ENCODE measurements at places on chromosomes 1 and 21.
A peak's percentile ranks its signal among the peaks of the same experiment; 100 is the strongest.

DNA sequence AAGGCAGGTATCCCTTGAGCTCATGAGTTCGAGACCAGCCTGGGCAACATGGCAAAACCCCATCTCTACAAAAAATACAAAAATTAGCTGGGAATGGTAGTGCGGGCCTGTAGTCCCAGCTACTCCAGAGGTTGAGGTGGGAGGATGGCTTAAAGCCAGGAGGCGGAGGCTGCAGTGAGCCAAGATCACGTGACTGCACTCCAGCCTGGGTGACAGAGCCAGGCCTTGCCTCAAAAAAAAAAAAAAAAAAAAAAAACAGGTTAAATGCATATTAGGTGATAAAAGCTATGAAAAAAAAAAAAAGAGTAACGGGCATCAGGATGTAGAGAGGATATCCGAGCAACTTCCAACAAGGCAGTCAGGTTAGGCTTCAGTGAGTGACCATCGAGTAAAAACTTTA lies 2.8 kb upstream of the SRRM1 start:
- no peak for DNase-seq

DNA sequence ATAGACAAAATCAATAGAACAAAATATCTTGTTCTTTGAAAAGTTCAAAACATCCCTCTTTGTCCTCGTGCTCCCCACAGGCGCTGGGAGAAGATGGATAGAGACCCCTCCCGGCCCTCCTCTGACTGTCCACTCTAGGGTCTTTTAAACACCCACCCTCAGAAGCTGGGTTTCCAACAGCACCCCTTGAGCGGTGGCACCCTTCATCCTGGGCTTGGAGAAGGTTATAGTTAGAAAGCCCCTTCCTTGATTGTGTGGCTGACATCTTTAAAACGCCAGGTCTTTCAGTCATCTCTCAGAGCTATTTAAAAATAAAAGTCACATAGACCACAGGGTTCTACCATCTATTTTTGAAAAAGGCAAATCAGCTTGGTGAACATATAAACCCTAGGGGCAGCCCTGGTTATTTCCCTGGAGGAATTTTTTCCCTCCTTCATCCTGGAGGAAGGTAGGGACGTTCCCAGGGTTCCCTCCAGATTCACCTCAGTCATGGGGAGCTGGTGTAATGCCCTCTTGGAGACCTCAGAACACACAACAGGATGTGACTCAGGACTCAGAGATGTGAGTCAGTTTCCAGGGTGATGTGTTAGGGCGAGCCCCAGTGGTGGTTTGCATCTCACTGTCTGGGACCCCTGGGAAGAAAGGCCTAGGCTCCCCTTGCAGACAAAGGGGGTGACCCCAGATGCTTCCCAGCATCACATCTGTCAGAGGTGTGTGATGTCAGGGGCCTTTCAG lies 138.5 kb downstream of the CLIC6 start:
- DNase-seq, result peak; percentile 76

DNA sequence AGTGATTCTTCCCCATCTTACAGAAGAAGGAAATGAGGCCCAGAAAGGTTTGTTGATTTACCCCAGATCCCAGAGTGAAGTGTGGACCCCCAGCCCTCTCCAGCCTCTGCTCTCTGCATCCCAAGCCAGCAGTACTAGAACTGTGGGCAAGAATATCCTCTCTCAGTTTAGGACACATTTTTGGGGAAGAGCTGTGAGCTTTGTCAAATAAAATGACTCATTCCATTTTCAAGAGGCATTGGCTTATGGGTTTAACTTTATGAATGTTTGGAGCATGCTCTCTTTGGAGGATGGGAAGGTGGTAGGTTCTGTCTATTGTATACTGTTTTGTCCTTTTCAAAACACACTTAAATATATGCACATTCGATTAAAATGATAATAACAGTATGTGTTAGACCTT lies 70.6 kb upstream of the CNTN2 start:
- no peak for DNase-seq

DNA sequence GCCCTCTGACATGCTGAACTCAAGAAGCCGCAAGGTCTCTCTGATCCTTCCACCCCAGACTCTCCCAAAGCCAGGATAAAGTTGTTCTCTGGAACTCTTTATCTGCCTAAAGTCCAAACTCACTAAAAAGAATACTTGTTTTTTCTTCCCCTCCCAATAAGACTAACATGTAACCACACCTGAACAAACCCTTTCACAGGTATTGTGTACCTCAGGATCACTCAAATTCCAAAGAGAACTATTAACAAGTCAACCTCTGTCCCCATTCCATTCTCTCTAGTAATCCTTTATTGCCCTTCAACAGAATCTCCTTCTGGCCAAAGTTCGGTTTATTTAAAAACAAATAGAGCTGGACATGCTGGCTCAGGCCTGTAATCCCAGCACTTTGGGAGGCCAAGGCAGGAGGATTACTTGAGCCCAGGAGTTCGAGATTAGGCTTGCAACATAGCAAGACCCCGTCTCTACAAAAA lies 4.1 kb upstream of the TOE1 start:
- DNase-seq, result no peak

- DNase-seq, result no peak
These were observed 52.2 kb downstream of the SSBP3 start for GRCh38 chr1:54353959-54354358.

DNA sequence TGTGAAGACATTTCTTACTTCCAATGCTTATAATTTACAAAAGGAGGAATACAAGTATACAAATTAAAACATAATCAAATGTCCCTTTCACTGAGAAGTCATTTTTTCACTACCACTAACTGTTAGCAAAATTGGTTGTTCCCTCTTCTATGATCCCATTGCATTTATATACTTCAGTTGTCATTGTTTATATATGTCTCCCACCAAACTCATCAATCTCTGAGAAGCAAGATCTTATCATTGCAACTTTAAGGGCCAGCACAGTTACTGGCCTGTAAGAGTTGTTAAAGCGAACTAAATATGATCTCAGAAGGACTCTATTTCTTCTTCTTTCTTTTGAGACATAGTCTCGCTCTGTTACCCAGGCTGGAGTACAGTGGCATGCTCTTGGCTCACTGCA lies 223.3 kb upstream of the DMRTA2 start:
- no peak for DNase-seq

DNA sequence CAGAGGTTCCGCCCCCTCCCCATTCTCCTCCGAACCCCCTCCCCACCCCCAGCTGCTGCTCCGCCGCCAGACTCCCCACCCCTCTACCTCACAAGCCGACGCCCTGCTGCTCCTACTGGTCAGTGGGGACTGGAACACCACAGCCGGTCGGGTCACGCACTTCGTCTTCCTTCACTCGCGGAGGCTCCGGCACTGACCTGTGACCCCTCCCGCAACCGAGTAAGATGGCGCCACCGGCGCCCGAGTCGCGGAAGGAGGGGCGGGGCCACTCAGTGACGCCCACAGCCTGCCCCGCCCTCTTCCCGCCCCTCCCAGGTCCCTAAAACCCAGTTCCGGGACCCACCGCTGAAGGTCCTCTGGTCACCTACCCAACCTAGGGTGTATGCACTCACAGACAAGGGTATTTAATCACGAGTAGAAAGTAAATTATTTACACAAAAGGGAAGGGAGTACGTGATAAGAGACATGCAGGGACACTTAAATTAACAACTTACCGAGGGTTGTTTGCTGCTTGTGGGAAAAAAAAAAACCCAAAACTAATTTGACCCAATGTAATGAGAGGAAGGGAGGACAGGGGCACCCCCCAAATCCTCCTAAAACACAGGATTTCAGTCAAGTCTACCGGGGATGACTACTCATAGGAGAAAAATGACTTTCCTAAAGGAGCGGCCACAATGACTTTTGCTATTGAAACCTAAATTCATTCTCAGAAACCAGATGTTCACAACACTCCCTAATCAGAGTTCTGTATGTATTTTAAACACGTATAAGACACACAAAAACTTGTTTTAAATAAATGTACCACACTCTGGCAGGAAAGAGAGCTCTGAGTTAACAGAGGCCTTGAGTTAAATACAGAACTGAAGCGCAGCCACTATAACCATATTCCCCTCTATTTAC lies at the start of gene RIT1:
Gene RIT1 (minus strand): TSS at position 194 of the 900 bp plus-strand sequence. CDS start 588 bp downstream, outside the sequence.
- peak; percentile 90 for DNase-seq

DNA sequence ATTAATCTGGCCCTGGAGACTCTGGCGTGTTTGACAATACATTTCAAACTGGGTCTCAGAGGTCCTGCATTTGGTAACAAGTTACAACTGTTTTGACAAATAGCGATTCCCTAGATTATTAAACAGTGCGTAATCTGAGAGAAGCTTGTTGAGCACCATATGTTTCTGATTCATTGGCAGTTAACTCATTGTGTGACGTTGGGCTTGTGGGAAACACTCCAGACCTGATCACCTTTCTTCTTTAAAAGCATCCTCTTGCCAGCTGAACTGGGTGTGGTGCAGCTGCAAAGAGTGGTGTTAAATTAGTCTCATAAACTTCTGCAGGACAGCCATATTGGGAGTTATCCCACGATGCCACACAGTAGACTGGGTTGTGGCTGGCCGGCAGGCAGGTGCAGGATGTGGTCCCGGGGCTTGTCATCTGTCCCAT lies 82.7 kb downstream of the CDC7 start:
- no peak for DNase-seq

GRCh38 chr1:203077956-203078355 lies 7.9 kb downstream of the MYOG start:
- no peak for DNase-seq

DNA sequence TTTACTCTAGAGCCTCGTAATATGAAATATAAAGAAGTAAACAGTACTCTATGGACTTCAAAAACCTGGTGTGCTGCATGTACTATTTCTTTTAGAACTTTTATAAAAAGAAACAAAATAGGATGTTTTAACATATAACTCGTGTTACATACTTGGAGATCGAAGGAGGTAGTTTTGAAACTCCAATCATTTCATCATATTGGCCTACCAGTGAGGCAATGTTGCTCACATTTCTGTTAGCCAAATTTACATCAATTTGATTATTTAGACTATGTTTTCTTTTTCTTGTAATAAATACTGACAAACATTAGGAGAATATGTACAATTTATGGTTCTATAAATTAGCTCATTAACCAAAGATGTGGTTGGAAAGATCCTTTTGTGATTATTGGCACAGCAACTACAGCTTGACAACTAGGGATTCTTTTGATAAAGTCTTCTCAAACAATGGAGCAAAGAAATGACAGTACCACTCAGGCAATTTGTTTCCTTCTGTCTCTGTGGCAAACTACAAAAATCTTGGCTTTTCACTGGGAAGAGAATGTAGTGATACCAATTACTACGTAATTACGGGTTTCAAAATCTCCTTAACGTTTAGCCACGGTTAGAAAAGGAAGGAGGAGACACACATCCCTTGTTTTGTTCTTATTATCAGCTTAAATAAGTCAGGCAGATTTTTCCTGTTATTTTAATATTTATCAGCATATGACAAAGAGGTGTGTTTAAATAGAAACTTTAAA lies 266.6 kb upstream of the SGIP1 start:
- no peak for DNase-seq

DNA sequence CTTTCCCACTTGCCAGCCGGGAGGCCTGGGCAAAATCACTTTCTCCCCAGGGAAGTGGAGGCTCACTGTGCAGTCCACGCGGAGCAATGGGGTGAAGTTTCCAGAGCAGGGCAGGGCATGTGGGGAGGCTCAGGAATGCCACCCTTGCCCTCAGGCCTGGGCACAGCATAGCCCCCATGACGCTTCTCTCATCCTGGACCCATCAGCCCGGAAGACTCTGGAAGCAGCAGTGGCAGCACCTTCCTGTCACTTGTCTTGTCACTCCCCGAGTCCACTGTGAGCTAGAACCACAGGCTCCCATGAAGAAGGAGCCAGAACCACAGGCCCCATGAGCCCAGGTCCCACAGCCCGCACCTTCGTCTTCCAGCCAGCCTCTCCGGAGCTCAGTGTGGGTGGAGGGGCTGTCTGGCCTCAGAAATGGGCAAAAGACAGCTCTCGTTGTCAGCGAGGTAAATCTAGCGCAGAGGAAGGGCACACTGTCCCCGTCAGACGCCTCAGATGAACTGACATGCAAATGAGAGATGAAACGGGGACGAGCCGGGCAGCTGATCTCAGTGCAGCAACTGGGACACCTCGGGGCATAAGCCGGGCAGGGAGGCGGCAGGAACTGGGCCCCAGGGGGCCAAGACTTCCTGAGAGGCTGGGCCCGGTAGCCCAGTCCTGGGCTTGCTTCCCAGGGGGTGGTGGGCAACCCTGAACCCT lies 6.1 kb downstream of the PDE9A start:
- no peak for DNase-seq

DNA sequence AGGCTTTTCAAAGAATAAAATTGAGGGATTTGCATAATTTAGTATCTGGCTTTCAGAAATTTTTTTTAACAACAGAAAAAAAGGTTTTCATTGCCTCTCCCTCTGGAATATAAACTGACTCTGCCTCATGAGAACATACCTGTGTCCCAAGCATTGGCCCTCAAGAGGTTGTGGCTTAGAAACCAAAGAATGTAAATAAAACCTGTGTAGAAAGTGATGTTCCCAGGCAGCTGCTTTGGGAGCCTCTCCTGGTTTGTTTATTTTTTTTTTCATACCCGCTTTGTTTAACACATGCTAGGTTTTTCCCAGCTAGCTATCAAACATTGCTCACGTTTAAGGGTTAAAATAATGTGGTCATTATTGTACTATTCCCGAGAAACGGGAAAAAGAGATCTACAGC lies 40.5 kb upstream of the IFNAR2 start:
- no peak for DNase-seq

GRCh38 chr1:198520524-198521254 lies 19.8 kb downstream of the ATP6V1G3 start:
- no peak for DNase-seq
